T-helper 17 cell (primary cell): ENCODE measurements at places on chromosomes 7 and 10. TPM values are rescaled to one million over a fixed set of nuclear protein-coding genes. Genes with fewer than 3 reads are reported as not detected.
A peak's percentile ranks its signal among the peaks of the same experiment; 100 is the strongest.

GRCh38 chr10:5809527-5810154, 3.6 kb downstream of the GDI2 start:
- peaks cover 7% of the 10 kb centered on the region for H3K36me3 ChIP-seq
- peaks cover 43% of the 10 kb centered on the region for H3K4me1 ChIP-seq
- no peak for DNase-seq
- H3K27me3 ChIP-seq: no peaks in the 10 kb centered on the region
- peak overlapping the region; percentile 97 for H3K27ac ChIP-seq

- no peak overlapping the region for H3K27ac ChIP-seq
- H3K4me3 ChIP-seq: no peak overlapping the region
- no peak for DNase-seq
- peaks cover 23% of the 10 kb centered on the region for H3K4me1 ChIP-seq
- peaks cover 2% of the 10 kb centered on the region for H3K36me3 ChIP-seq
- no peaks in the 10 kb centered on the region for H3K27me3 ChIP-seq
Measured at GRCh38 chr10:33252794-33253203, 81.7 kb downstream of the NRP1 start.

DNA sequence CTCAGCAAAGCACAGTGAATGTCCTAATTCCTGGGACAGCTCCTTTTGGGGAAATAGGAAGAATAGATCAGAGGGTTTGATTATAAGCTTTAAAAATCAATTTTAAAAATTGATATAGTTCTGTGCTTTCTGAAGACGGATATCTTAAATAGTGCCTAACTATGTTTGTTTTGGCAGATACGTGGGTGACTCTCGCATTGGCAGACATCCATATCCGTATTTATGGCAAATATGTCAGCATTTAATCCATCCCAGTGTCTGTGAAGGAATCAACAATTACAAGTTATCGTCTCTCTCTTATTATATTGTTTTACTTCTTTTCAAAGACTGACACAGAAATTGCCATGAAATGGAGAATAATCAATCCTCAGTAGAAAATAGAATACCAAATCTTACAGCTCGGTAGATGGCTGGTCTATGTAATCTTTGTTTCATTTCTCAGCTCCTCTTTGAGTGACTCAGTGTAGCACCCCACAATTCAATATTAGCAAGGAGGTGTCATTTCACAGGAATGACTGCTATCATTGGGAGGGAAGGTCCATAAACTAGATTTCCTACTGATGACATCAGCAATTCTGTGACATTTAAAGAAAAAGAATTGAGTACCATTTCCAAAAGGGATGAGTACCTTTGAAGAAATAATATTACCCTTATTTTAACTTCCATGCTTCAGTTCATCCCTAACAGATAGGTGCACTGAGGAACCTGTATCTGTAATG, 186.4 kb upstream of the NFE2L3 start:
- peaks cover 69% of the 10 kb centered on the region for H3K27me3 ChIP-seq
- no peak overlapping the region for H3K4me3 ChIP-seq
- H3K4me1 ChIP-seq: peaks cover 19% of the 10 kb centered on the region
- H3K27ac ChIP-seq: no peak overlapping the region
- DNase-seq: no peak

DNA sequence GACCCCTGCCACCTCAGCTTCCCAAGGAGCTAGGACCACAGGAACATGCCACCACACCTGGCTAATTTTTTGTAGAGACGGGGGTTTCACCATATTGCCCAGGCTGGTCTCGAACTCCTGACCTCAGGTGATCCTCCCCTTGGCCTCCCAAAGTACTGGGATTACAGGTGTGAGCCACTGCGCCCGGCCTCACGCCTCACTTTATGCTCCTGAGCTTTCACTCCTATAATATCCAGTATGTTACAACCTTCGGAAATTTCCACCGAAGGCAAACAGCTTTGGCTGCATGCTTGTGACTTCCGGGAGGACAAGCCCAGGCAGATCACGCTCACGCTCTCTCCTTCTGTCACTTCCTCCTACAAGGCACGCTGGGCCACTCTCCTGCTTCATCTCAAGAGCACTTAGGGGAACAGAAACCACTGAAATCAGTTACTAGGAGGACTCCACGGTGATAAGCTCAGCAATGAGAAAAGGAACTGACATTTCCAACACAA, 4.4 kb upstream of the MAD1L1 start:
- peak overlapping the region; percentile 32 for H3K27ac ChIP-seq
- no peak for DNase-seq
- H3K4me3 ChIP-seq: no peak overlapping the region
- H3K4me1 ChIP-seq: peaks cover 10% of the 10 kb centered on the region
- no peaks in the 10 kb centered on the region for H3K27me3 ChIP-seq
- H3K36me3 ChIP-seq: peaks cover 2% of the 10 kb centered on the region

DNA sequence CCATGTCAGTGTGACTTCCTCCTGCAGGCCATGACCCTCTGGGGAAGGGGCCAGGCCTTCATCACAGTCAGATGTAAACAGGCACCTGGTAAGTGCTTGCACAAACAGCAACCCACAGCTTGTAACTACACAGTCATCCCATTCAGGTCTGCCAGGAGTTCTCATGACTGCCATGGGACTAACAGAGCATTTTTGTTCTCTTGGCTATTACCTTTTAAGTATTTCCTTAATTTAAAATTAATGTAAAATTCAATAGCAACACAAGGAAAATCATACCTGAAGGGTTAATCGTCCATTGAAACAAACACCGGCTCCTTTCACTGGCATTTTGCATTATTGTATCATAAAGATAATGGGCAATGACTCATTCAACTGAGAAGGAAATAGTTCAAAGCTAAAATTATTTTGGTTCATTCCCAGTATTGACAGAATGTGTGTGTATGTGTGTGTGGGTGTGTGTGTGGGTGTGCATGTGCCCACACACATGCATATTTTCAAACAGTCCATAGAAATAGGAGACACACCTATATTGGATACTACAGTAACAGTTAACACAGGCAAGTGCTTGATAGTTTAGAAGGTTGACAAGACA, 307.9 kb downstream of the WDR11 start:
- H3K4me1 ChIP-seq: no peaks in the 10 kb centered on the region
- no peaks in the 10 kb centered on the region for H3K36me3 ChIP-seq
- H3K4me3 ChIP-seq: no peak overlapping the region
- DNase-seq: no peak
- H3K27me3 ChIP-seq: no peaks in the 10 kb centered on the region

GRCh38 chr7:139488810-139489209, 5.3 kb upstream of the KLRG2 start:
- no peak overlapping the region for H3K27ac ChIP-seq
- peaks cover 2% of the 10 kb centered on the region for H3K36me3 ChIP-seq
- H3K4me3 ChIP-seq: no peak overlapping the region
- H3K4me1 ChIP-seq: no peaks in the 10 kb centered on the region
- H3K27me3 ChIP-seq: peaks cover 42% of the 10 kb centered on the region

- peaks cover 2% of the 10 kb centered on the region for H3K36me3 ChIP-seq
- H3K27ac ChIP-seq: peak overlapping the region; percentile 19
- no peaks in the 10 kb centered on the region for H3K27me3 ChIP-seq
- H3K4me3 ChIP-seq: peak overlapping the region; percentile 68
Measured at GRCh38 chr10:105837951-105838350, 1196.9 kb downstream of the SORCS3 start.

DNA sequence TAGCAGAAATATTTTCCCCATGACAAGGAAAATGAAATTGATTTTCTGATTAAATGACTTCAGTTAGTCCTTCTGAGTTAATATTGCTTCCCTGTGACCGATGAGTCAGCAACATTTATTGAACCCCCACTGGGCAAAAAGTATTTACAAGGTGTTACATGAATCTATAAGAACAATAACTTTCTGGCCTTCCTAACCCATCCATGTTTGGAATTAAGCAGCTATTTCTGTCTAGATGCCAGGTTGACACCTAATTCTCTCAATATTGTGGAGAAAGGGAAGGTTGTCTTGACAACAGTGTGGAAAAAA, 112.9 kb upstream of the JAZF1 start:
- peaks cover 2% of the 10 kb centered on the region for H3K36me3 ChIP-seq
- peaks cover 43% of the 10 kb centered on the region for H3K27me3 ChIP-seq
- no peak overlapping the region for H3K4me3 ChIP-seq
- H3K27ac ChIP-seq: no peak overlapping the region
- H3K4me1 ChIP-seq: peaks cover 2% of the 10 kb centered on the region
- no peak for DNase-seq

DNA sequence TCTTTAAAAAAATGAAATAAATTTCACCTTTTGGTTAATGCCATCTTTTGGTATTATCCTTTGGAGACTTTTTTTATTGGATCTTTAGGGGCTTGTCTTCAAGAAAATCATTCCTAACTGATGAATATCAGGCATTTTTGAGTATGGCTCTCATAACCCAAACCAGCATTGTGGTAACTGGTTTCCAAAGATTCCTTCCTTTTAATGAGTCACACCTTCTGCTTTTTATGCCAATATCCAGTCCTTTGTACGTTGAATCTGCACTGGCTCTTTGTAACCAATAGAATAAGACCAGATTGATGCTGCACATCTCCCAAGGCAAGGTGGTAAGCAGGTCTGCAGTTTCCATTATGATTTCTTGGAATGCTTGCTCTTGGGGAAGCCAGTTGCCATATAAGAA, 89.1 kb downstream of the GPR158 start:
- no peaks in the 10 kb centered on the region for H3K27me3 ChIP-seq
- H3K4me1 ChIP-seq: no peaks in the 10 kb centered on the region
- DNase-seq: no peak
- H3K36me3 ChIP-seq: no peaks in the 10 kb centered on the region
- H3K27ac ChIP-seq: no peak overlapping the region

DNA sequence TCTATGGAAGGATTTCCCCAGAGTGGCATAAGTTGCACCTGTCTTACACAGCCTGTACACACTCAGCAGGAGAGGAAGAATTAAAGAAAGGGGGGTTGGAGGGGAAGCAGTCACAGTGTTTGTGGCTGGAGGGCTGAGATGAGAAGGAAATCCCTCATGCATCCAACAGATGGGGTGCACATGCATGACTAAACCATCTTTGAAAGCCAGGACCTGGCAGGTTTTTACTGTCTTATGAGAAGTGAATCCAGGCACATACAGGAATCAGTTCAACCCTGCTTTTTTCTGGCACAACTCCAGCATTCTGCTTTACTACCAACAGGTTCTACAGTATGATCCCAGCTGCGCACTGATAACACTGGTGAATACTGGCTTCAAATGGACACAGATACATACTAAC, 107.7 kb downstream of the CACNA2D1 start:
- H3K27ac ChIP-seq: no peak overlapping the region
- no peak overlapping the region for H3K4me3 ChIP-seq
- DNase-seq: no peak
- no peaks in the 10 kb centered on the region for H3K27me3 ChIP-seq

DNA sequence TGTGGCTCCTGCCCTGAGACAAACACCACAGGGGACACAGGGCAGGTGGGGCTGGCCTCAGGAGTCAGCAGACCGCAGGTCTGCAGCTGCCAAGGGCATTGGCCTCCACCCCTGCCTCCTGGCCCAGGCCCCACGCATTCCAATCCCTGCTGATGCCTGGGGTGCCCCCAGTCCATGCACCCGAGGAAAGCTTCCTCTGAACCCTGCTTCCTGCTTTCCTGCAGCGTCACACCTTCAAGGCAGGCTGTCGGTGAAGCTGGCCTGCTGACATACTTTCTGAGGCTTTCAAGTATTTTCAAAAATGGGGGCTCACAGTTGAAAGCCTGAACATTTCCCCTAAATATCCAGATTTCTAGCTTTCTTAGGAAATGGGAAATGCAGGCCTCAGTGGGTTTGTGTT, 22.5 kb upstream of the ANTXRL start:
- no peak overlapping the region for H3K4me3 ChIP-seq
- DNase-seq: no peak
- peak overlapping the region; percentile 90 for H3K27ac ChIP-seq
- H3K36me3 ChIP-seq: peaks cover 2% of the 10 kb centered on the region
- no peaks in the 10 kb centered on the region for H3K27me3 ChIP-seq
- H3K4me1 ChIP-seq: peaks cover 19% of the 10 kb centered on the region

GRCh38 chr7:77899516-77899915, 100.9 kb downstream of the PHTF2 start:
- no peaks in the 10 kb centered on the region for H3K27me3 ChIP-seq
- H3K27ac ChIP-seq: peak overlapping the region; percentile 70
- DNase-seq: no peak
- H3K4me1 ChIP-seq: peaks cover 18% of the 10 kb centered on the region
- H3K4me3 ChIP-seq: no peak overlapping the region
- H3K36me3 ChIP-seq: no peaks in the 10 kb centered on the region

GRCh38 chr7:120274899-120275298, 1.9 kb downstream of the KCND2 start:
- peaks cover 18% of the 10 kb centered on the region for H3K27me3 ChIP-seq
- no peak for DNase-seq
- no peaks in the 10 kb centered on the region for H3K4me1 ChIP-seq
- no peaks in the 10 kb centered on the region for H3K36me3 ChIP-seq
- no peak overlapping the region for H3K27ac ChIP-seq

GRCh38 chr10:68302503-68302823, 29.4 kb upstream of the HNRNPH3 start:
- DNase-seq: no peak
- no peaks in the 10 kb centered on the region for H3K27me3 ChIP-seq
- H3K4me3 ChIP-seq: no peak overlapping the region
- H3K4me1 ChIP-seq: peaks cover 3% of the 10 kb centered on the region
- no peak overlapping the region for H3K27ac ChIP-seq
- H3K36me3 ChIP-seq: no peaks in the 10 kb centered on the region

- H3K4me3 ChIP-seq: peak overlapping the region; percentile 75
- H3K4me1 ChIP-seq: peaks cover 20% of the 10 kb centered on the region
- no peaks in the 10 kb centered on the region for H3K36me3 ChIP-seq
- peak; percentile 42 for DNase-seq
- H3K27me3 ChIP-seq: no peaks in the 10 kb centered on the region
Measured at GRCh38 chr10:62732841-62733653, 71.5 kb upstream of the ADO start.

DNA sequence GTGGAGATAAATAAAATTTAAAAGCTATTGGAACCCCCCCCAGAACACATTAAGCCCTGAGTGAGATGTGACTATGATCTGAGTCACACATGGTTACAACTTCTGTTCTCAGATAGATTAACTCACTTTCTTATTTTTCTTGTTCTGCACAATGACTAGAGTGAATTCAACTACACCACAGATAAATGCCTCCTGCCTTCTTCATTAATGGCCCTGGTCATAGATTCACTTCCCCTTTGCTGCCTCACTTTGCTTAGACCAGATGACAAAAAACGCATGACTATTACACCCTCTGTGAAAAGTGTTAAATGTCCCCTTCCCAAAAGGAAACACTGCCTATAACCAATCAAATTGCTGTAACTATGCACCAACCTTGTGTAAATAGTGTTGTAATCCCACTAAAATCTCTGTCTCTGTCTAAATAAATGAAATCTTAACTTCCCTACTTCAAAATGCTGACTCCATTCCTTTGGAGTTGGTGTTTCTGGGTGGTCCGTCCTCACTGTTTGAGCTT, 49.4 kb downstream of the AKR1D1 start:
- no peaks in the 10 kb centered on the region for H3K4me1 ChIP-seq
- H3K36me3 ChIP-seq: no peaks in the 10 kb centered on the region
- peaks cover 14% of the 10 kb centered on the region for H3K27me3 ChIP-seq
- H3K27ac ChIP-seq: no peak overlapping the region

Gene SPDYE2B
- total RNA-seq: not detected

Gene TMEM140
- 24.5 TPM for total RNA-seq

Gene PNLIPRP1
- not detected for total RNA-seq

Gene FAM171A1
- total RNA-seq: 8.0 TPM

Gene LMOD2
- not detected for total RNA-seq
